ENCODE measurements at places on chromosomes 4 and X.

DNA sequence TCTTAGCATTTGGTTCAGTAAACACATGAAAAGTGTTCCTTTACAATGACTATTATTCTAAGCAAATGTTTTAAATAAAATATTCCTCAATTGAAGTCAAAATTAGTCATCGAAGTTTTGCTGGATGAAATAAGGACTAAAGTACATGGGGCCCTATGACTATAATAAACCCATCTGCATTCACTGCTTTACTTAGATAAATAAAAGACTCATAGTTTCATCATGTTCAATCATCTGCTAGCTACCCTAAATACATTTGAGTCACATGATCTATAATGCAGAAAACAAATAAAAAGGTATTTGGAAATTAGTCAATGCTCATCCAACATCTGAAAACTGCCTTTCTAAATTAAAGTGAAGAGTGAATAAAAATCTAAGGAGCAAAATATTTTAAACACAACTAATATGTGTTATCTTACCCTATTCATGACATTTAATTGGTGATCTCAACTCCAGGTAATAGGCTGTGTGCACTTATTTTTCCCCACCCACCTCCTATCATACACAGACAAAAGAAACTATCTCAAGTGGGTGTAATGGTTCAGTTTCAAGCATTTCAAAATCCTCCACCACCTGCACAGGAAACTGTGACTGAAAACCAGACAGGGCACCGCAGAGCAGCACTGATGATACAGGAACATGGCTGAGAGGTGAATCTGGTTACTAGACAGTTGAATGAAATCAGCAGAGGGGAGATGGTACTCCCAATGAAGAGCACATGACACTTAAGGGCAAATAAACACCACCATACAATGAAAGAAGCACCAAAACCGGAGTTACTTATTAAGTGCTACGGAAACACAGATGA, 78.6 kb downstream of the CAMK2D start:
- DNase-seq, result peak; percentile 89

DNA sequence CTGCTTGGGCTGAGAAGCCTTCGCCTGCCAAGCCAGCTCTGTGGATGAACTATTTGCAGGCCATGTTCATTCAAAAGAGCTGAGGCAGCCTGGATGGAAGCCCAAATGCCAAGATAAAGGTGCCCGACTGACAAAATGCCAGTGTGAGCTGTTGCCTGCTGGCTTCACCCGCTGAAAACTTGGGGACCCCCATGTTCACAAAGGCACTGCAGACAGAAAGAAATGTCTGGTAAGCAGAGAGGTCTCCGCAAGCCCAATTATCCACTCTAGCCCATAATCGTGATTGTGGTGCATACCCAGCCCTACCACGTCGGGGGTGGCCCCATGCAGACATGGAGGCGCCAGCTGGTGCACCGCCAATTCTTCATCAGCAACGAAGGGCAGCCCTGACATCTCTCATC, 13.0 kb upstream of the SMIM20 start:
- DNase-seq, result no peak

- DNase-seq, result no peak
These were observed 5.1 kb downstream of the SEPTIN6 start for GRCh38 chrX:119687661-119688413.

DNA sequence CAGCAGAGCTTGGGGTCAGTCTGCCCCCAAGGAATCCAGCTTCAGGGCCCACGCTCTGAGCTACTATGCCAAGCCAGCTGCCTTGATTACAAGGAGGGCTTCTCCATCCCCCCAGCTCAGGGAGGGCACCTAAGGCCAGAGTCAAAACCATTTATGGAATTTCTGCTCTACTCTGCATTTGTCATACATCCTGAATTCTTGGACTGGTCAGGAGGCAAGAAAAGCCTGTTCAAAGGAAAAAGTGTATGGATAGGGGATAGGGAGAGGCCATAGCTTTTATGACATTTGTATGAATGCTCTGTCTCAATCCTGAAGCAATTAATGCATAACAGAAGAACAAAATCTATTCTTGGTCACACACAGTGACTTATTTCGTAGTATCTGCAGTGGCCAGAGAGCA, 32.2 kb downstream of the EDNRA start:
- no peak for DNase-seq

GRCh38 chr4:155173371-155173770, 35.1 kb upstream of the NPY2R start:
- no peak for DNase-seq

DNA sequence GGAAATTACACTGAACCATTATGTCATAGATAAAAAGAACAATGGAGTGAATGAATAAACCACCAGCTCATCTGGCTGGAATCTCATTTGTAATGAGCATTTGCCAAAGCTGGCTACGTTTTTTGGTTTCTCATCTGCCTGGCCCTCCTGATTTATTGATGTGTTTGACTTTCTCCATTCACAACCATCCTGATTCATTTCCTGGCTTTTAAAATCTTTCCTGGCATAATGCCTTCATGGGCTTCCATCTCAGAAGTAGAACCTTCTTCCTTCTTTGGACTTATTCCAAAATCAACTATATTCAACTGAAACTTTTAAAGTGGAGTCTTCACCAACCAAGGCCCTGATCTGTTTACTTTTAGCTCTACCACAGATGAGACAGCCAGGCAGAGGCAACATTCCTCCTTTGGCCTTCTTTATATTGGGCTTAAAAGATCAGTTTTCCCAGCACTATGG, 36.0 kb upstream of the ARSJ start:
- no peak for DNase-seq

DNA sequence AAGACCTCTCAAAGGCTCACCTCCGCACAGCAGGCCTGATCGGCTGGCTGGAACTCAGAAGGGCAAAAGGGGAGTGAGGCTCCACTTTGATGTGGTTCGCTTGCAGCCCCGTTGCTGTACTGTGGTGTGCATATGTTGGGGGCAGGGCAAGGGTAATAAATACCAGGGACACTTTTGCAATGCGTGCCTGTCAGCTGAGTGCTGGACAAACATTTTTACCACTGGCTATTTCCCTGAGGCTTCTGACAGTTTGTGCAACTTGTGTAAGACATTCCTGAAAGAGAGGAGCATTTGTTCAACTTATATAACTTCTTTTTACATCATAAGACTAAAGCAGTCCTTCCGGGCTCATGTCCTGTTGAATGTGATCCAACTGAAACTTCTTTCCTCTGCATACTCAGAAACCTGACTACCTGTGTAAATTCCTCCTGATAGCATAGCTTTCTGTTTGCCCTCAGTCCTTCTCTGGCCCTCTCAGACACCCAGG, 82.3 kb downstream of the SPRY1 start:
- no peak for DNase-seq

GRCh38 chrX:5695971-5696370, 532.7 kb downstream of the NLGN4X start:
- no peak for DNase-seq

DNA sequence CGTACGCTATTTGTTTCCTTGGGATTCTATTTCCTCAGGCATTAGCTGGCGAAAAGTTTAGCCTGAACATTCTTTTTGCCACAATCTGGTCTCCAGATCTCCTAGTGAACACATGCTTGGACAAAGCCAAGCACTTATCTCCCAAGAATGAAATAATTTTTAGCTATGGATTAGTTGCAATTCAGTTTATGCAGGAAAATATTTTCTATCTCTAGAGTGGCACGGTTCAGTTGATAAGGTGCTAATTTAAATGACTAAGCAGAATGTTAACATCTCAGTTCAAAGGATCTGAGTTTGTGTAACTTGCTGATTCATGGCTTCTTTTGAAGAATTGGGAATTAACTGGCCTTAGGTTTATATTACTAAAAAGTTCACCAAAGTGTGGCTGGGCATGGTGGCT, 58.1 kb upstream of the JADE1 start:
- no peak for DNase-seq

GRCh38 chrX:68571610-68572311, 72.9 kb downstream of the YIPF6 start:
- DNase-seq, result no peak

GRCh38 chr4:11098461-11098860, 330.2 kb downstream of the HS3ST1 start:
- no peak for DNase-seq

DNA sequence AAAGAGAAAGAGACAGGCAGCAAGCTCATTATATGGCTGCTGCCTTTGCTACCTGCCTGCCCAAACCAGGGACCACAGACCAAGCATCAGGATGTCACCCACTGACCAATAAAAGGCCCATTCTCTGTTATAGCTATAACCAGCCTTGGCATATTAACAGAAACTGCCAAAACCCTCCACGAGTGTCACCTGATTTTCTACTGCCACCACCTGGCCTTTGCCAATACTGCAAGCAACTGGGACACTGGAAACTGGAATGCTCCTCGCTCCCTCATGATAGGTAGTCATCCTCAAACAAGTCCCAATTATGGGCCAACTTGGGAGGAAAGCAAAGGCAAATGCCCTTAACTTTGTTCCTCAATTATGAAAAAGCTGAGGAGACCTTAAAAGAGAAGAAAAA, 76.0 kb downstream of the SPIN4 start:
- no peak for DNase-seq

- no peak for DNase-seq
These were observed 31.1 kb downstream of the IL13RA1 start for GRCh38 chrX:118758511-118758910.

DNA sequence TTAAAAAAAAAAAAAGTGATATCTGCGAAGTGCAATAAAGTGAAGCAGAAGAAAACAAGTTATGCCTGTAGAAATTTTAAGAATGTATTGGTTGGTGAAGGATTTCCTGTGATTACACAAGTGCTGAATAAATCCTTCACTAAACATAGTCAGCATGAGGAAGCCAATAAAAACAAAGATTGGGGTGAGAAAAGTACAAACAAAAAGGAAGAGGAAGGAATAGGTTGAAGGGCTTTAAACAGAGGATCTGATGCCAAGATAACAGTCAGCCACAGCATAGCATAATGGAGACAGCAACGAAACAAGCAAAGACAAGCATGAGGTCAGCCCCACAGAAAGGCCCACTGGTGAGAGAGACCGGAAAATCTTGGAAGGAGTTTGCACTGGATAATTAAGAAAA, 372.2 kb downstream of the ADAM29 start:
- DNase-seq, result no peak

DNA sequence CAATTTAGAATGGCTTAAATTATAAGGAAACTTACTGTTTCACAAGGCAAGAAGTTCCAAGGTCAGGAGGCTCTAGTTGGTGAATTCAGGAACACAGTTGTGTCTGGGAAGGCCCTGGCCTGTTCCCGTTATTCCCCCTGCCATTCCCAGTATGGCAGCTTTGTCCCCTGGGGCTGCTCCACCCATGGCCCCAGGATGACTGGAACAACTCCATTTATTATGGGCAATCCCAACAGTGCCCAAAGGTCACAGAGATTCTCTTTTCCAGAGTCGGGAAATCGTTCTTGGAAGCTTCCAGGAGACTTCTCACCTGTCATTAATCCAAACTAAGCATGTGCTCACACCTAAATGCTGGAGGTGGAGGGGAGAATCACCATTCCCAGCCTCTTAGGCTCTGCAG, 2.8 kb upstream of the PRKG2 start:
- no peak for DNase-seq
